ENCODE measurements at places on chromosomes 7 and 10.

DNA sequence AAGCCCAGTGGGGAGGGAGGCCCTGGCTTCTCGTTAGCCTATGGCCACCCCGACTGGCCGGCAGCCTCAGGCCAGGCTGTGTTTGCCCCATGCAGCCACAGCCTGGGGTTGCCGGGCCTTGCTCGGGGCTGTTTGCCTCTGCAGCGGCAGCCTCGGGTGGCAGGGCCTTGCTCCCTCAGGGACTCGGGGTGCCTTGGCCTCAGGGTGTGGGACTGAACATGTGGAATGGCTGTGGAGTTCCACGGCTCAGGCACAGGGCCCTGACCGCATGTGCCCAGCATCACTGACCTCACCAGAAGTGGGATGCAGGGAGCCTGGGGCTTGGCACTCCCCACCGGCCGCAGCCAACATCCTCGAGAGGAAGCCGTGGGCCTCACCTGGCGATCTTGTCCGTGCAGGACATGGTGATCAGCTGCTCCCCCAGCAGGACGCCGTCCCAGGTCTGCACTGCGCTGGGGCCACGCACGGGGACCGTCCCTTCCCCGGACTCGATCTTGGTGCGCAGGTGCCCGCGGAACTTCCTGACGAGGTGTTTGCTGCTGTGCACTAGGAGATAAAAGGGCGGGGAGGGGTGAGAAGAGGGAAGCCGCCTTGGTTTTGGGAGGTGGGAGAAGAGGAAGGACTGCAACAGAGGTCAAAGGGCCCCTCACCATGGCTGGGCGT is 160.5 kb downstream of the WDR37 start:
- no peak for DNase-seq

DNA sequence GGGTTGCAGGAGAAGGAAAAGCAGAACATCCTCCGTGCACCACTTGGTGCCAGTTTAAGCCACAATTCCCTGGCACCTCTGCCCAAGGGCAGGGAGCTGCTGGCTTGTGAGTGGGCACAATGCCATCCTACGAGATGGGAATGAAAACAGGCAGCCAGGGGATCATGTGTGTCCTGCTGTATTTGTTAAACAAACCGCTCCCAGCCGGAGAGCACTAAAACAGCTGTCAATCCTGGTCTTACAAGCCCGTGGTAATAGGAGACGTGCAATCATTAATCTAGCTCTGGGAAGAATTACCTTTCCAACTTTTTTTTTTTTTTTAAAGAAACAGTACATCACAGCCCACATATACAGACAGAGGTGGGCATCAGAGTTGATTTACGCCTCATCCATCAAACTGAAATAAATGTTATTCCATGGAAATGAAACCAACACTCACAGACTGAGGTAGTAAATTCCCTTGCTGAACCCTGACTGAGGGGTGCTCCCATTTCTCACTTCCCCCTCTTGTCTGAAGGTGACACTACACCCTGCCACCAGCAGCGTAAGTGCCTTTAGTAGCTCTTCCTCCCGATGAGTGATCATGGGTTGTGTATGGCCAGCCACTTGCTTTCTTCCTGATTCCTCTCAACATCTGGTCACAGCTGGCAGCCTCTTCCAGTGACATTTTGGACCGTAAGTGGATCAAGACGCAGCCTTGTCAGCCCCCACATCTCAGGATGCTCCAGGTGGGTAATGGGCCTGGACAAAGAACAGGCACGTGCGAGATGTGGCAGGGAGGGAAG is 143.8 kb downstream of the TEX36 start:
- no peak for DNase-seq

- peak; percentile 41 for DNase-seq
Measured at GRCh38 chr7:21355406-21355874, 72.4 kb upstream of the SP4 start.

DNA sequence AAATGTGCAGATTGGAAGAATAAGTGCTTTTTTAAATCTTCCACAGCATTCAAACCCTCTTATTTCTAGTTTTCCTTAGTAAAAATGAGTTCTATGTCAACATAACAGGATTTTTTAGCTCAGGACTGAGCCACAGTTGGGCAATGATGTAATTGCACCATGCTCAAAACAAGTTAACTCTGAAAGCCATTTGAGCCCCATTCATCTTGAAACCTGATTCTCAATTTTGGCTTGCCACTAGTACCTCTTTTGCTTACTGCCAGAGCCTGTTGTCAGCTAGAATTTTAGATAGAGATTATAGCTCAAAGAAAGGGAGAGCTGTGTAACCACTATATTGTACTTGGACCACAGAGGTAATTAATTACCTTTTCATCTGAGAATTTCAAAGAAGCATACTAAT is 1028.5 kb upstream of the PHF14 start:
- DNase-seq, result no peak

DNA sequence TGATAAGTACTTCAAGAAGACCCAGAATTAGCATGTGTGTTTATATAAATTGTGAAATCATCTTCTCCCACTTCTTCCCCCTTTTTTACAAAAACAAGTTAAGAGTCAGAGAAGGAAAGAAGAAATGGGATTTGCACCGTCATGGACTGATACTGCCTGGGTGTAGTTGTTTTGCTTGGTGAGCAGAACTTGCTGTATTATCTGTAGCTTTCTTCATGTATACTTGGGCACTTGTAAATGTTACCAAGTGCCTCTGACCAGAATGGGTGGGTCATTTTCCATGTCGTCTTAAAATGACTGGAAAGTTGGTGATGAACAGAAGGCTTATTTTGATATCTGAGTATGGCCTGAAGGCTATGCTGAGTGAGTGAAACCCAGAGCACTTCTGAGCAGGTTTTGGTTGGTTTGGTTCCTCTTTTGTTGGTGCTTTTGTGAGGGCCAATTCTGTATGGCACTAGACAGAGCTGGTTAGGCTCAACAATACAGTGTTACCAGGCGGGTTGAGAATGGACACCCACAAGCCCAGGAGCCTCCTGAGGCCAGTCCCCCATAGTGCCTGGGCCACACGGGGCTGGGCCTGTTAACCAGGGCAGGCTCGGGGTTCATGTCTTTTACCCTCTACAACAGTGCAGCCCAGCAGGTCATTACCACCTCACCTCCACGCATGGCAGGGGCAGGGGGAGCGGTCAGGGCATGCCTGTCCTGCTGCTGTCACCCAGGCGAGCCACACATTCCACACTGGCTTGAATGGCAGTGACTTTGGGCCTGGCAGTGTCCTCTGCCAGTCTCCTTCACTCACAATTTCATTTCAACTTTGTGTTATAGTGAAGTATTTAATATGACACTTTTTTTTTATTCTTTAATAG is 115.1 kb downstream of the CCNY start:
- peak; percentile 81 for DNase-seq

- DNase-seq, result no peak
Measured at GRCh38 chr7:155418941-155419755, 38.8 kb upstream of the EN2 start.

- no peak for DNase-seq
Measured at GRCh38 chr10:72007246-72007892, 43.2 kb downstream of the CHST3 start.

- no peak for DNase-seq
Measured at GRCh38 chr7:103902917-103903316, 86.5 kb downstream of the RELN start.

DNA sequence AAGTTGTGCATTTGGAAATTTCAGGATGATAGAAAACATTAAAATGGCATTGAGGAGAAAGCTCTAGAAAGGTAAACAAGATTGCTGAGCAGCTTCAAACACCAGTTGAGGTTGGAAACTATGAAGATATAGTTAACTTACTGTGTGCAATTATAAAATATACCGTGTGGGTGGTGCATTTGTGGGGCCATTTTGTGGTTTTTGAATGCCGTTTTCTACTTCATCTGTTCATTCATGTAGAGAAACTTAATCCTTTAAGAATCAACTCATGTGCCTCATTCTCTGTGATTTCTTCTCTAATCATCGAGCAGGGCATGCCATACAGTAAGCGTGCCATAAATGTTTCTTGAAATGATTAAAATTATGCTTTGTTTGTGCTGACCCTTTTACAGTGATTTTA is 232.8 kb upstream of the TEX47 start:
- DNase-seq, result no peak

DNA sequence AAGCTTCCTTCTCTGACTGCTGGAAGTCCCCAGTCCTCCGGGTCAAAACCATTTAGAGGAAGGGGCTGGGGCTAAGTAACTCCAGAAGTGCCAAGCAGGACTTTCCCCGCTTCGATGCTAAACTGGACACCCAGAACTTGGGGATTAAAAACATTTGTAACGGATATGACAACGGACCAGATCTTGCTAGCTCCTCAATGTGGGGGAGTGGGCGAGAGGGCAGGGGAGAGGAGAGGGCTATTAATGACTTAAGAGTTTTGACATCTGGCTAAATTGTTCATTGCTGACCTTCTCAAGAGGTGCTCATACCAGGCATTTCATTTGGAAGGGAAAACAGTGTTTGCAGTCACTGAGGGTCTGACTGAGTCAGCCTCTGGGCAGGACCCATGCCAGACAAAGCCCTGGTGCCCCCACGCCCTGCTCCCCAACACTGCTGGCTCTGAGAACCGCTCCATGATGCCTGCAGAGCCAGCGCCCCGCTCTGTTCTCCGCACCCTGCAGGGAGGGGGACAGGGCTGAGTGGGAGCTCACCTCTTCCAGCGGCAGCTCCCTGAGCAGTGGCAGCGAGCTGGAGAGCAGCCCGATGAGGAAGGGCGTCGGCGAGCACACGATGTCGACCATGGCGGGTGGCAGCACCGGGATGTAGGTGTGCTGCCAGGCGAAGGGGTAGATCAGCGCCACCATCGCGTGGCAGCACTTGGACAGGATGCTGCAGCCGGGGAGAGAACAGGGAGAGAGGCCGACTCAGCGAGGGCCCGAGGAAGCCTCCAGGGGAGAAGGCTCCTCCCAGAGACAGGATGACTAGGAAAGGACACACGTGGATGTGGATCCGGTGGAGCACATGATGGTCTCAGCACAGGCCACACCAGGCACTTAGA is 47.7 kb upstream of the MKRN1 start:
- DNase-seq, result no peak

DNA sequence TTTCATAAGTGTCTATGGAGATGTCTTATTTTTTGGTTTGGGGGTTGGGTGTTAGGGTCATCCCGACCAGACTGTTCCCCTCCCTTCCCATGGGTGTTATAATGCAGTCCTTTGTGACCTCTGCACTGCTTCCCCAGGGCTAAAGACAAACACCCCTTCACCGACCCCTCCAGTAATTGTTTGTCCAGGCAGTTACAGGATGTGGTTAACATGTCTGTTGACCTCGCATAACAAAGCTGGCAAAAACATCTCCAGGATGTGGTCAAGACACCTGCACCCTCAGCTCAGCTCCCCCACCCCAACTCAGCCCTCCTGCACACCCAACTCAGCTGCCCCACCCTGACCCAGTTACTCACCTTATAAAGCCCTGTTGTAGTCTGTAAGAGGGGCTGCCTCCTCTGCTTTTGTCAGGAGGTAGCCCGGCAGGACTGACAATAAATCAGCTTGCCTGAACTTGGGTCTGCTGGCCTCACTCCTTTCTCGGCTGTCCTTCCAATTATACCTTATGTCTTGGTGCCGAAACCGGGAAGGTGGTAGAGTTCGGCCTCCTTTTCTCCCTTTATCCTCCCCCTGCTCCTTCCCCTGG is 102.2 kb downstream of the ZNF92 start:
- DNase-seq, result no peak

DNA sequence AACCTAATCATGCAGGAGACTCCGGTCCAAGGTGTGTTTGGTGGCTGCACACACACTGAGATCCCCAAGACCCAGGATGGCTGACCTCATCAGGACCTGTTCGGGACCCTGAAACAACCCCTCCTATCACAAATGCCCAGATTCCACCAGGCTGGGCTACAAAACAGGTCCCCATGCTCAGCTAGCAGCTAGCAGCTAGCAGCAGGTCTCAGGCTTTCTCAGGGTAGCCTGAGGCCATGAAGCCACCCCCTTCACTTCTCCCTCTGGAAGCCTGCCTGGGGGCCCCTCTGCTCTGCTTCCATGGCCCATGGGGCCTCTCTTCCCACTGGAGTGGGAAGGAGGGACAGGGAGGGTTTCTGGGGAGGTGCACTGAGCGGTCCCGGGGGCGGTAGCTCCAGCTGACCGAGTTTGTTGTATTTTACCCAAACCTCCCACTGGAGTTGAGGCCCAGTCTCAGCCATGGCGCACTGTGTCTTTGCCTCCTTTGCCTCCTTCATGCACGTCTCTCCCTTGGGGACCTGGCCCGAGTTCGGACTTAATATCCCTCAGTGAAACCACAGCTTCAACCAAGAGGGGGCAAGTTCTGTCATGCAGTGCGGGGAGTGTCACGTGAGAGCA is 95.1 kb upstream of the GPR26 start:
- DNase-seq, result no peak

GRCh38 chr10:113175756-113176651 is 226.0 kb downstream of the TCF7L2 start:
- no peak for DNase-seq

DNA sequence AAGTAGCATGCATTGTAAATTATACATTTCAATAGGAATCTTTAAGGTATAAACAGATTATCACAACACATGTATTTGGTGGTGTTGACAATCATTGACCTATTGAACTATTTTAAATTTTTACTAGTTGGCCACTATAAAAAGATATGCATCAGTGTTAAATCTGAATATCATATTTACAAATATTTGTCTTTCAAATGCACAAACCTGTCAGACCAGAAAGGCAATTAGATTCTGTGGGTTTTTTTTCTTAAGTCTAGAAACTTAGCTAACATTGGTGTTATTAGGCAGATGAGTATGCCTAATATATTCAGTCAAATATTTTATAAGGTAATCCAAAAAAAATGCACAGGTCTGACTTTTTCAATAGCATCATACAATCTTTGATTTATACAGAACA is 241.4 kb upstream of the DGKB start:
- no peak for DNase-seq

- DNase-seq, result no peak
Measured at GRCh38 chr10:49322371-49323170, 23.6 kb downstream of the C10orf71 start.

DNA sequence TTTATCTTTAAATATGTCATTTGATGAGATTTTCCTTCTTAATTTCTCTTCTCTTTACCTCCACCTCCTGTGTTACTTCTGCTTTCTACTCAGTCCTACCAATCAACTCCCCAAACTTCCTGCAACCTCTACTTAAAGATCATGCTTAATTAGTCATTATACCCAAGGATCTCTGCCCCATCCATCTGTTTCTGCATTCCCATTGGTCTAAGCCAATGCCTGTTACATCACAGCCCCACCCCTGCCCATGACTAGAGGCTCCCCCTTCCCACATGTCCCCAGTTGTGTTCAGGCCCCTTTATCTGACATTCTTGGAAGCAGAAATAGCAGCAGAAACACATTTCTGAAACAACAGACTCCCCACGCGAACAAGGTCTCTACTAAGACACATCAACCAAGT is 319.1 kb upstream of the NFE2L3 start:
- no peak for DNase-seq

DNA sequence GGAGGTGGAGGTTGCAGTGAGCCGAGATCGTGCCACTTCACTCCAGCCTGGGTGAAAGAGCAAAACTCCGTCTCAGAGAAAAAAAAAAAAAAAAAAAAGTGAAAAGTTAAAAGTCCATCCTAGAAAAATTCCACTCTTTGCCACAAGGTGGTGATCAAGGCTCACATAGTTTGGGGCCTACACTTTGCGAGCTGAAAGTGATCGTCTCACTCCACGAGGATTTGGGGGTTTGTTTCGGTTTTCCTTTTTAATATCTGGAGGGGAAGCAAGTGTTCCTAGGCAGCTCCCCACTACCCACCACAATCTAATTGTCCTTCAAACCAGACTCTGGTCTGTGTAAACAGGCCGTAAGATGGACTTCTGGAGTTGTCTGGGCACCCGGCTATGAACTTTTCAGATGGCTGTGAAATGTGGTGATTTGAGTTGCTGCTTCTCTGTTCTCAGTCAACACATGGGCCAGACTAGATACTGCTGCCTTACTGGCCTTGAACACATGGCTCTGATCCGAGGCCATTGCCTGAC is 27.1 kb downstream of the PRLHR start:
- DNase-seq, result peak; percentile 69

Measured in hematopoietic multipotent progenitor cell treated with erythropoietin and hydrocortisone succinate and interleukin-3 and kit ligand, for 17 days (in vitro differentiated cells).